ENCODE measurements at places on chromosomes 6 and 20.

DNA sequence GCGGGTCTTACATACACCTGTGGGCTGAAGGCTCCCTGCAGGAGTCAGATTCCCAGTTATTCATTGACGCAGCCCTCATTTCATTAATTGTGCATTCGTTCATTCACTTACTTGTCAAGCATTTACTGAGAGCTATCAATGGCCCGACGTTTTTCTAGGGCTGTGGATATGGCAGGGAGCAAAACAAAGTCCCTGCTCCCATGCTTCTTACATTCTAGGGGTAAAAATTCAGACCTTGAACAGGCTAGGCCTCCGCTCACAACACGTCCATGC, 369 bp upstream of the NSFL1C start:
- no peak for DNase-seq

DNA sequence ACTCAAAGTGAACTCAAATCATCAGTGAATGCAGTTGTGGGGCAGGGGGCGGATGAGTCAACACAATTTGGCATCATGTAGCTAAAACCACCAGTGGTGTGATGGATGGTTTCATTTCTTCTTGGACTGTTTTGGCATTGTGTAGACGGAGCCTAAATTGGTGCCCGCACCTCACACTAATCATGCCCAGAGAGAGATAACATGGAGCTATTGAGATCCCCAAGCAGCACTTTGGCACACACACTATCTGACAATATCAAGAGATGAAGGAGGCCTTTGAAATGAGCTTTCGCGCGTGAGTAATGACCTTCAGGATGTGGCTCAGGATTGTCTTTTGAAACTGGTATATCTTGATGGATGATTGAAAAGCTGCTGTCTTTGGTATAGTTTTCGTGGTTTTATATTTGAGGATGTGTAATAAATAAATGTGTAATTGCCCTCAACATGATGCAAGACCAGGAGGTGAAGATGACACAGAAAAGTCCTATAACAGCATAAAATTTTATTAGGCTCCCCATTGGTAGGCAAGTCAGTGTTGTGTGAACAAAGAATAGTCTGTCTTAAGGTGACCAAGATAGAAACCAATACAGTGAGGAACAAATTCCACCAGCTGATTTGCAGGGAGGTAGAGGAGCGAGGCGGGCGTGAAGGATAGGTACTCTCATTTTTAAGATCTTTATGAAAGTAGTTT, 174.2 kb downstream of the TSHZ2 start:
- DNase-seq: no peak

DNA sequence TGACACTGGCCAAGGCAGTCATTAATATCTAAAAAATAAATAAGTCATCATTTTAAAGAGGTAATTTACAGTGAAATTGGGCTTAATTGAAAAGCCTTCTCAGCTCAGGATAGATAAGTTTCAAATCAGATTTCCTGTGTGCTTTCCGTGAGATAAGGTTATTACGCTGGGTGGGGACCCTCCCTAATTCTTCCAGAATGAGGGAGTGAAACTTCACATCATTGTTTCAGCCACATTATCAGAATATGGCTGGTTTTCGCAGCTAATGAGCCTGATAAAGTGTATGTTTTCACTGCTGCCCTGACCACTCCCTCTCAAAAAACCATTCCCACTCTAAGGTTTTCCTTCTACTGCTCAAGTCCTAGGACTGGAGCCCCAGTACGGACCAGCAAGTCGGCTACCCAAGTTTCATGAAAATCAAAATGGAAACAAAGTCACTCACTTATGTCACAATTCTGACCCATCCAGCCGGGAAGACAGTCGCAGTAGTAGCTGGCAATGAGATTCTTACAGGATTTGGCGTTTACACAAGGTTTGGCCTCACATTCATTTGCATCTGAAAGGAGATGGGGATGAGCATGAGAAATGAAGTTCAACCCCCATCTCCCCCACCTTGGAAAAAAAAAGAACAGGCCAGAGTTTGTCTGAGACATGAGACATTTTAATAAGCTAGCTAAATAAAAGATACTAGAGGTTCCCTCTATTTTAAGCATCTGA, 24.6 kb downstream of the JAG1 start:
- DNase-seq: no peak

DNA sequence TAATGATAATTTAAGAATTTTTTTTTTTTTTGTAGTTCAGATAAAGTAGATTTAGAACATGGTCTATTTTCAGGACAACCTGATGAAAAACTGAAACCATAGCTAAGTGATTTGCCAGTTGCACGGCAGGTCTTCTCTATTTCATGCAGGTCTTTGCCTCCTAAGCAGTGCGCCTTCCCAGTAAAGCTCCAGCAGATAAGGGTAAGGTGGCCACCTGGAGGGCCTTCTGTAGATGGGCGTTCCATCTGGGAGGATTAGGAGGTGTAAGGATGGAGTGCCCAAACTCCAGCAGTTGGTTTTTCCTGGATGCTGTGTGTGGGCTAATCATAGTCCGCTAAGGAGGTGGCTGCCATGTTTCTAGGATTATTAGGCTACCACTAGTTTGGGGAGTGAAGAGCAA, 107.1 kb downstream of the ARID1B start:
- DNase-seq: no peak

DNA sequence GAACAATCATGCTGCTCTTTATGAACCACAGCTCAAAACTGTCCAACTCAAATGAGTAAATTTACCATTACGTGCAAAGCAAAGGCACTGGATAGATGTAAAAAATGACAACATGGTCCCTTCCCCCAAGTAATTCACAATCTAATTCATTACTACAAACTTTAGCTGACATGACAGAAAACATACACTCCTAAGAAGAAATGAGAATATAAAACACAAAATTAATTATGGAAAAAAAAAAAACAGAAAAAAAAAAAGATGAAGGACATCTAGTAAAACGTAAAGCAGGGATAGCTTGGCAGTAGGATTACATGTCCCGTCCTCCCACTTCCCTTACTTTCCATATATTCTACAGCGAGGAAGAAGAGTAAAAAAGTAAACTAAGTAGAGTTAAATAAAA, 5.7 kb downstream of the TUBE1 start:
- no peak for DNase-seq

DNA sequence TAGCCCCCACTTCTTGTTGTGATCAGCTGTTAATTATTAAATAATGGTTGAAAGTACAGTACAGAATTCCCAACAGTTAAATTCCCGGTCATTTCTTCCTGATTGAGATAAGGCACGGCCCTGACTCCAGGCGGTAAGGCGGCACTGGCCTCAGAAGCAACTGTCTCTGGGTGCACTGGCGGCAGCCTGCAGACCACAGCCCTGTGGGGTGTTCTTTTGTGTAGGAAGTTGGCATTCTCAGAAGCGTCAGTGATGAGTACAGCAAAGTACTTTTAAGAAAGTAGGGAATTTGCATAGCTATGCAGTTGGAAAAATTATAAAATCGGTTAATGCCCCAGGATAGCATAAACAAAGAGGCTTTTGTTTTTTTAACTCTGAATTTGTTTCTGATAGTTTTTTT, 50.5 kb downstream of the SAMD5 start:
- no peak for DNase-seq

- no peak for DNase-seq
Observed at GRCh38 chr6:36216559-36216958, 20.0 kb downstream of the BRPF3 start.

DNA sequence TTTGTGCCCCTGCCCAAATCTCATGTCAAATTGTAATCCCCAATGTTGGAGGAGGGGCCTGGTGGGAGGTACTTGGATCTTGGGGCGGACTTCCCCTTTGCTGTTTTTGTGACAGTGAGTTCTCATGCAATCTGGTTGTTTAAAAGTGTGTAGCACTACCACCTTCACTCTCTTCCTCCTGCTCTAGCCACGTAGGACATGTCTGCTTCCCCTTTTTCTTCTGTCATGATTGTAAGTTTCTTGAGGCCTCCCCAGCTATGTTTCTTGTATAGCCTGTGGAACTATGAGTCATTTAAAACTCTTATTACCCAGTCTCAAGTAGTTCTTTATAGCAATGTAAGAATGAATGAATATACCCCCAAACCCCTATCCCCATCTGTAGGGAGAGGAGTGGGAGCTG, 1013.7 kb upstream of the MAP3K7 start:
- no peak for DNase-seq

DNA sequence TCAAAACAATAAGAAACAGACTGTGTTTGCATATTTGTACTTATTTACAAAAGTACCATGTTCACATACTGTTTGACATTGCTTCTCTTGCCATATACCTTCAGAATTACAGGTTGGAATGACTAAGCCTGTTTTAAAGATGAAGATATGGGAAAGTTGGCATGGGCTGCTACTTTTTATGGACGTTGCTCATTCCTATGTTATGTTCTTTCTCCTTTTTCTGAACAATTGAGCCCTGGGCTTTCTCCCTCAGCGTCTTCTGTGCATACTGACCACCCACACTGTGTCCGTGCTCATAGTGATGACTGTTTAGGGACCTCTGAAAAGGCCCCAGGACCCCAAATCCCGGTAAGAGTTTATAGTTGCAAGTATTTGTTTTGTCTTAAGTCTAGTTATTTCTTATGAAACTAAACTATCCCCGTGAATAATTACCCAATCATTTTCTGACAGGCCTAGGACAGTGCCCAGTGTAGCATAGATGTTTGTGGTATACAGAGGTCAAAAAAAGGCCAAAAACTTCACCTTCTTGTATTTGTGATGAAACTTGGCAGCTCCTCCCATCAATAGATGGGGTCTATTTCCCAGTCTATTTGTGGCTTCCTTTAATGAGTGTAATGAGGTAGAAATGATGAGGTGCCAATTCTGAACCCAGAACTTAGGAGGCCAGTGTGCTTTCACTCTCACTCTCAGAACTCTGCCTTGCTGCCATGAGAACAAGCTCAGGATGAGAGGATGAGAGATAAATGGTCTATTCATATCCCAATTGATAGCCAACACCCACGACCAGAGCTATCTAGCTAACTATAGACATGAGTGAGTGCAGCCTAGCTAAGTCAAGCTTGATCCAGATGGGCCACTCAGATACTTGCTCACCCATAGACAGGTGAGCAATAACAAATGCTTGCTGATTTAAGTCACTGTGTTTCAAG, 40.9 kb downstream of the GSTA4 start:
- DNase-seq: no peak

- no peak for DNase-seq
Observed at GRCh38 chr6:130134582-130134981, 88.2 kb downstream of the SAMD3 start.

GRCh38 chr20:38094373-38094891, 60.9 kb downstream of the RPRD1B start:
- peak; percentile 91 for DNase-seq

GRCh38 chr20:44758247-44759101, 12.8 kb downstream of the KCNK15 start:
- no peak for DNase-seq

DNA sequence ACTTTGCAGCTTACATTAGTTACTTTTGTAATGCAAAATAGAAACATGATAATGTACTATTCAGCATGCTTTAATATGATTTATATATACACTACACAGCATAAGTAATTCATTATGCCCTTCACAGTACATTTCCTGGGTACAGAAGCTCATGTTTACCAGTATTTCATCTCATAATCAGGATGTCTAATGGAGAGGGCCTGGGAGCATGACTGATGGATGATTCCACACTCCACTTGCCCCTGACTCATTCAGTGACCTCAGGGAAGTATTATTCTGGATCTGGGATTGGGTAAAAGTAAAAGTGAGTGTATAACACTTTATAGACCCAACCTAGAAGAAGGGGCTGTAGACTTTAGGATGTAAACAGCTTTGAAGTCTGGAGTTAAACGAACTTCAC, 31.4 kb upstream of the BACH2 start:
- no peak for DNase-seq

- peak; percentile 85 for DNase-seq
Observed at GRCh38 chr20:32484958-32485769, 100.0 kb downstream of the NOL4L start.

- DNase-seq: no peak
Observed at GRCh38 chr20:57361517-57361916, 10.5 kb downstream of the RAE1 start.

DNA sequence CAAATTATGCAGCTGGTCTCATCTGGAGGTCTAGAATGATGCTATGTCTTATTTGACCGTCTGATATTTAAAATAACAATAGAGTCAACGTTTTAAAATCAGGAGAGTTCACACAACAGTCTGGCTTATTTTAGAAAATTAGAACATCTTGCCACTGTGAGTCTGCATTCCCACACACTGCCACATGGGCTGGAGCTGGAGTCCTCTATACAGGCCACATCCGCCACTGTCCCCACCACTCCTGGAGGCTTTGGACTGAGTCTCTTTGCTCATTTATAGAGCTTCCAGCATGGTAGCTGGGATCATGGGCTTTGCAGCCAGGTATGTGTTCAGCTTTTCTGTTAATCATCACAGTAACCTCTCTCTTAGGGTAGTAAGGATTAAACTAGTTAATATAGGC, 68.8 kb upstream of the ZNFX1 start:
- no peak for DNase-seq

- DNase-seq: no peak
Observed at GRCh38 chr6:45076217-45076930, 251.8 kb upstream of the RUNX2 start.

- no peak for DNase-seq
Observed at GRCh38 chr6:150978624-150979023, 113.1 kb downstream of the MTHFD1L start.

DNA sequence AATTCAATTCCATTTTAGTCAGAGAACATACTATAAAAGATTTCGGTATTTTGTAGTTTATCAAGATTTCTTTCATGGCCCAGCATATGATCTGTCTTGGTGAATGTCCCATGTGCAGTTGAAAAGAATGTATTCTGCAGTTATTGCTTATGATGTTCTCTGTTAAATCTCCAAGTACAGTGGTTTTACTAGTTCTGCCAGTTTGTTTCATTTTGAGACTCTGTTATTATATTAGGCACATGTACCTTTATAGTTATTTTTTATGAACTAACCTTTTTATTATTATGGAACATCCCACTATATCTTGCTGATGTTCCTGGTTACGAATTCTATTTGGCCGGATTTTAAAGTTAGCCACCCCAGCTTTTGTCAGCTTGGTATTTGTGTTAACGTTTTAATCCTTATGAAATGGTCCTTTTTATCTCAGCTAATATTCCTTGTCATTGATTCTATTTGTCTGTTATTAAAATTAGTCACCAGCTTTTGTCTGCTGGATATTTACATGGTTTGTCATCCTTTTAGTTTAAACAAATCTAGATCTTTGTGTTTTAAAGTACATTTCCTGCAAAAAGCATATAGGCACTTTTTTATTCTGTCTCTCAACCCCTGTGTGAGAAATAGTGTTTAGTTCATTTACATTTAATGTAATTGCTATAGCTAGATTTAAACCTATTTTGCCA, 48.9 kb downstream of the VTA1 start:
- no peak for DNase-seq

- DNase-seq: peak; percentile 85
Observed at GRCh38 chr6:134177753-134178160, 125.3 kb upstream of the SLC2A12 start.

DNA sequence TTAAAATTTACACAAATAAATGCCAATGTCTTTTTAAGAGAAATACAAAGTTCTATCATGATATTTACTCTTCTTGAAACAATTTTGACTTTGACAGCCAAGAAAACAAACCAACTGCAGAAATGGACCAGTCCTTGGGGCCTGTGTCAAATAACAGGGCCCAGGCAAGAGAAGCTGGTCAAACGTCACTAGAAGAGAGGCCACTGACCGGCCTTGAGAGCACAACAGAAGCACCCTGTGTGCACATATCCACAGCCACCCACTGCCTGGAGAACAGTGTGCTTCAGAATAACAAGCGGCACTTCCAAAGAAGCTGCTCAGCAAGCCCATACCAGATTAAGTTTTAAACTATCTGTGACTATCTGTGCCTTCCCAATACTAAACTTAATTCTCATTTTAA, 14.8 kb downstream of the APMAP start:
- no peak for DNase-seq

Measured in inflammatory macrophage treated with lipopolysaccharide for 1 hour (primary cell).